ENCODE measurements at places on chromosomes 3 and 15. TPM values are rescaled to one million over a fixed set of nuclear protein-coding genes. Genes with fewer than 3 reads are reported as not detected.

GRCh38 chr3:167887096-167887495, 151.6 kb downstream of the SERPINI1 start:
- no peaks in the 10 kb centered on the region for H3K27me3 ChIP-seq
- no peak overlapping the region for H3K4me3 ChIP-seq
- H3K27ac ChIP-seq = no peak overlapping the region
- H3K4me1 ChIP-seq = no peaks in the 10 kb centered on the region
- no peak for DNase-seq
- H3K36me3 ChIP-seq = no peaks in the 10 kb centered on the region

- no peaks in the 10 kb centered on the region for H3K27me3 ChIP-seq
- no peaks in the 10 kb centered on the region for H3K36me3 ChIP-seq
- H3K4me1 ChIP-seq = no peaks in the 10 kb centered on the region
- no peak for DNase-seq
These were observed 6.9 kb downstream of the RTP2 start for GRCh38 chr3:187695449-187695848.

DNA sequence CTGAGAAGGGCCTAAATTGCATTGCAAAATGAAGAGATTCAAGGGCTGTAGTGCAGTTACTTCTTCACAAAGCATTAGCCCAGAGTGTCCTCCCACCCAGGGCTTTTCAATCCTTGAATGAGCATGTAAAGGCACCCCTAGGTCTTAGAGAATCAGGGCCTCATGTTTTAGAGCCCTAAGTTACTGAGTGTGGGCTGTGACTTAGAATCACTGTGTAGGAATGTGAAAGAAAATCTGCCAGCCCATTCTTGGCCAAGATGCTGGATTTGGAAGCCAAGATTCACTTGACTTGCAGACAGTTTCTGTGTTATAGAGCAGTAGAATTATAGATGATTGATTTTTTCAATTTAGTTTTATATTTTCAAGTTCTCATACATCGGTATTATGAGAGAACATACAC, 153.2 kb downstream of the MYRIP start:
- DNase-seq = no peak
- H3K36me3 ChIP-seq = no peaks in the 10 kb centered on the region
- H3K27ac ChIP-seq = no peak overlapping the region
- H3K4me3 ChIP-seq = no peak overlapping the region
- no peaks in the 10 kb centered on the region for H3K27me3 ChIP-seq
- peaks cover 3% of the 10 kb centered on the region for H3K4me1 ChIP-seq

Gene FLNB
- 122 TPM for total RNA-seq

DNA sequence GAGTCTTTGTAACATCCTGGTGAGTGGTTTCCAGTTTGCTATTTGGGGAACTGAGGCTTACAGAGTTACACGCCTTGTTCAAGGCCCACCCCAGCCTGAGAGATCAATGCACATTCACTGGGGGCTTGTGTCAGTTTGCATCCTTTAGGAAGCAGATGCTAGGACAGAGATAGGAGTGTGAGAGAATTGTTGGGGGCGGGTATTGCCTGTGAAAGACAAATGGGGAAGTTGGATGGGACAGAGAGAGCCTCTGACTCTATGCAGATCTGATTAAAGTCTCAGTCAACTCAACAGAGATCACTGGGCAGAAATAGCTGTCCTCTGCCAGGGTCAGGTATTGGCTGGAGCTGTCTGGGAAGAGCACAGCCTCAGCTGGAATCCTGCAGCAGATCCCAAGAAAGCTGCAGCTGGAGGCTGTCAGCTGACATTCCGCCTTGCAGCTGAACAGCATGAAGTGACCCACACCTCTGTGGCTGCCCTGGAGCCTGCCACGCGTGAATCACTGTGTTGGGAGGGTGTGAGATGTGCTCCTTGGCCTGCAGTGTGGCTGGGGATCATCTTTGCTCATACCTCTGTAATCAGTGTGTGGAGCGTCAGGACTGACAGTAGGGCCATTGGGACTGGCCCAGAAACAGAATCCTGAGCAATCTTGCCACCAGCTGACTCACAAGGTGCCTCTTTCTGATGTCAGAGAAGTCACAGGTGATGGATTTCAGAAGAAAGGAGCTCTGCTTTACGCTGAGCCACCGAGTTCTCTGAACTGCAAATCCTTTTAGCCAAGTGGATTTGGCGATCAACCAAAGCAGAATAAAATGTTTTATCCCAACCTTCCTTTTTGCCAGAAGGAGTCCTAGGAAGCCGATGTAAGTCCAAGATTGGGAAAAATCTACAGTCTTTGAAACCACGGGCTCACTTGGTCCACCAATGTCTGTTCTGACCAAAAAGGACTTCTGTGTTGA, 284.1 kb upstream of the LRRFIP2 start:
- DNase-seq = no peak
- peaks cover 5% of the 10 kb centered on the region for H3K27me3 ChIP-seq
- no peak overlapping the region for H3K27ac ChIP-seq
- H3K4me3 ChIP-seq = no peak overlapping the region
- no peaks in the 10 kb centered on the region for H3K4me1 ChIP-seq

- DNase-seq = no peak
- no peaks in the 10 kb centered on the region for H3K4me1 ChIP-seq
- no peak overlapping the region for H3K27ac ChIP-seq
- no peak overlapping the region for H3K4me3 ChIP-seq
These were observed 131.1 kb upstream of the CNTN4 start for GRCh38 chr3:1967525-1967924.

- H3K36me3 ChIP-seq = no peaks in the 10 kb centered on the region
- no peaks in the 10 kb centered on the region for H3K4me1 ChIP-seq
- H3K27me3 ChIP-seq = no peaks in the 10 kb centered on the region
- H3K27ac ChIP-seq = no peak overlapping the region
These were observed 15.1 kb upstream of the CBLB start for GRCh38 chr3:105883798-105884377.

All from H1 (cell line).